ENCODE measurements at places on chromosomes 16 and 17.

GRCh38 chr16:11193494-11193893, 62.5 kb downstream of the SOCS1 start:
- DNase-seq = no peak

DNA sequence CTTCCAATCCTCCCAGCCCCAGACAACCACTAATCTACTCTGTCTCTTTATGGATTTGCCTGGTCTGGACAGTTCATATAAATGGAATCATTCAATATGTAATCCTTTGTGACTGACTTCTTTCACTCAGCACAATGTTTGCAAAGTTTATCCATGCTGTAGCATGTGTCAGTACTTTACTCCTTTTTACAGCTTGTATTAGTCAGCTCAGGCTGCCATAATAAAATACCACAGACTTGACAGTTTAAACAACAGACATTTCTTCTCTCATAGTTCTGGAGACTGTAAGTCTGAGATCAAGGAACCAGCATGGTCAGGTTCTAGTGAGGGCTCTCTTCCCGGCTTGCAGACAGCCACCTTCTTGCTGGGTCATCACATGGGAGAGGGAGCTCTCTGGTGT, 41.3 kb downstream of the GPRC5B start:
- DNase-seq = no peak

GRCh38 chr16:54240271-54241129, 46.1 kb downstream of the IRX3 start:
- DNase-seq = no peak

DNA sequence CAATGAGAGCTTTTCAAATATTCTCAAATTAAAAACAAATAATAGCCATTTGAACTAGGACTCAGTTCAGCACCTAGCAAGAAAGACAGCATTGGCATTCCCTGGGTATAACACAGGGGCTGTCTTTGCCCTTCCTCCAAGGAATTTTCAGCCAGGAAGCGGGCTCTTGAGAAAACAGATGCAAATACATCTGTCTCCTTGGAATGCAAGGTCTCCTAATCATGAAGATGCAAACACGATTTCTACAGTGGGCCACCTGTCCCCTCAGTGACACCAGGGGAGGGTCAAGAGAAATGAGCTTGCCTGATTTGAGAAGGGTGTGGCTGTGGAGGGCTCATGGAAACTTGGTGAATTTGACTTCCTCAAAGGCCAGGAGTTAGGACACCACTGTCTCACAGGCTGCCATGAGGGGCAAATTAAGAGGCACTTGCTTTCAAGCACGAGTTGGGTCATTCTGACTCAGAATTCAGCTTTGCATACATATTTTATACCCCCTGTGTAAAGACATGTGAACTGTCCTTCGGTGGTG, 24.5 kb upstream of the SUPT4H1 start:
- no peak for DNase-seq

DNA sequence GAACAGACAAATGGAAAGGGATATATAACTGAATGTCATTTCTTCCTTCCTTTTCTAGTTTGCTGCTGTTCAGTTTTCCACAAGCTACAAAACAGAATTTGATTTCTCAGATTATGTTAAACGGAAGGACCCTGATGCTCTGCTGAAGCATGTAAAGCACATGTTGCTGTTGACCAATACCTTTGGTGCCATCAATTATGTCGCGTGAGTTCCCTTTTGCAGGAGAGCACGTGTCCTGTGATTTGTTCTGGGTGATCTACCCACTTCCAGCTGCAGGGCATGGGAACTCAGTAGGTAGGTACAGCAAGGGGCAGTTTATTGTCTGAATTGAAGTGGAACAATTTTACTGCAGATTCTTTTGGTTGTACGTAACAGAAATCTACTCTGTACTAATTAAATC, 8.8 kb downstream of the ITGAL start:
- DNase-seq = no peak

- DNase-seq = no peak
Measured at GRCh38 chr17:19937522-19937921, 40.1 kb downstream of the AKAP10 start.

DNA sequence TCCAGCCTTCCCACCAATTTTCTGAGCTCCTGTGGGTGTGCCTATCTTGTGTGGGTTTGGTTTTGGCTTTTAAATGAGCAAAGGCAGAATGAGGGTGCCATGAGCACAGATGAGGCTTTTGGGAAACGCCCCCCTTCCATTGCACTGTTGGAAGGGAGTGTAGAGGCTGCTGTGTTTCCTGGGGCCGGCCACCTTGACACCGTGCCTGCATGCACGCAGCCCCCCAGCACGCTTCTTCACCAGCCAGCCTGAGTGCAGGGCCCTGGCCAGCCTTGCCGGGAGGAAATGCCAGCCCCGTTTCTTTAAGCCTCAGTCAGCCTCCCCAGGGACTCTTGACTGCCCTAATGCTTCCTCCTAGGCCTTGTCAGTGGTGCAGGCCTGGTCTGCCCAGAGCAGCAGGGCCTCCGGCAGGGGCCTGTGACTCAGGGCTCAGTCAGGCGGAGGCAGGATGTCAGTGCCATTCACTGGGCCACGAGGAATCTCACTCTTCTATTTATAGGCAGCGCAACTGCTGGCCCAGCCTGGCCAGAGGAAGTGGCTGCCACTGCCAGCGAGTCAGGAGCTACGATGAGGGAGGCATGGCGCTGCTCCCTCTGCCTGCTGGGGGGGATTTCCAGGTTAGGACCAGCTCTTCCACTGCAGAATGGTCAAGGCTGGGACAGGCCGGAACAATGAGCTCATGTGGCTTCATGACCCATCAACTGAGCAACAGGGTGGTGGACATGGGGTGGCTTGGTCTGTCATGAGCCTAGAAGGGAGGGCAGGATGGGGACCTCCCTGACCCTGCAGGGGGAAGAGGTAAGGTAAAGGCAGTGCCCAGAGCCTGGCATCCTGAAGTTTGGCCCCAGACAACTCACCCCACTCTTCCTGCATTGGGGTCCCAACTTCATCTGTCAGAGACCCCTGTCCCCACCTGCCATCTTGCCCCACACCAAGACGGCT, 205.2 kb downstream of the RAB11FIP4 start:
- DNase-seq = no peak

DNA sequence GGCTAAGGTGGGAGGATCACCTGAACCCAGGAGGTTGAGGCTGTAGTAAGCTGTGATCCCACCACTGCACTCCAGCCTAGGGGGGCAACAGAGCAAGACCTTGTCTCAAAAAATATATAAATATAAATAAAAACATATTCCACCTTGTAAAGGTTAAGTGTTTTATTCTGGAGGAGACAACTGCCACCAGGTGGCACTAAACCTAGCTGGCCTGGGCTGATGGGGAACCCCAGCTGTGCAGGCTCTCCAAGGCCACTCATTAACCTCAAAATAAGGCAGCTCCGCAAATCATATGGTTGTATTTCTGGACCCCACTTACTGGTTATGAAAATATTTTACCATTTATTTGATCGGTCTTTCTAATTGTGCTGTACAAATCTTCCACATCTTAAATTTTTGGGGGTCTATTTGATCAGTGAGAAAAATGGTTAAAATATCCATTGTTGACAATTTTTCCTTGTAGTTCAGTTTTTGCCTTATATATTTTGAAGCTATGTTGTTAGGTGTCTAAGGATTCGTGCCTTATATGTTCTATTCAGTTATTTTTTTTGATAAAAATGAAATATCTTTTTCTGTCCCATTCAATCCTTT, 8.5 kb upstream of the ICAM2 start:
- DNase-seq = peak; percentile 57

- DNase-seq = no peak
Measured at GRCh38 chr17:78655251-78655940, 78.2 kb upstream of the DNAH17 start.

DNA sequence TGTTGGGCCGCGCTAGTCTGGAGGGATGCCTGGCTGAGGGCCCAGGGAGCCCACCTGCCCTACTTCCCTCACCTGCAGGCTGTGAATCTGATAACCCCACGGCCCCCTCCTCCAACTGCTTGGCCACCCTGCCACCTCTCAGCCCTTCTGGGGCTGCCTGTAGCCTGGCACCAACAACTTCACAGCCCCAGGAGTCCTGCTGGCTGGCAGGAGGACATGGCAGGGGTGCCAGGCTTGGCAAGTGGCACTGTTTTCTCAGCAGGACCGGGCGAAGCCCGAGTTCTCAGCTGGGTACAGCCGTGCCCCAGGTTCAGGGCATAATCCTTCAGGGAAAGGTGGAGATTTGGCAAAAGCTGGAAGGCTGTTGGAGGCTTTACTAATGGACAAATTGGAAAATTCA, 129.6 kb downstream of the CMIP start:
- no peak for DNase-seq

- no peak for DNase-seq
Measured at GRCh38 chr17:70713694-70714093, 544.4 kb downstream of the KCNJ2 start.

DNA sequence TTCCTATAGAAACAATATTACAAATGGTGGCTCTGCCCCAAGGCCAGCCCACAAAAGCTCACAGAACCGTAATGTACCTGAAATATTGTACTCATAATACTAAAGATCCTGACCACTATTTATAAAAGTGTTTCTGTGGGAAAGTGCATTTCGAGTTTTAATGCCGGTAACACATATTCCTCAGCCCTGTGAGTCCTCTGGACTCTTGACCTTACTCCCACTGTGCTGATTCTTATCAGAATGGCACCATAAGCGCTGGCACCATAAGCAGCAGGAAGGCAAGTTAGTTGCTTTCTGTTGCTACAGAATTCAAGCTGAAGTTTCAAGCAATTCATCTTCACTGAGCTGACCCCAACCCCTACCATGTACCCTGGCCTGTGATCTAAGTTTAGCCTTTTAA, 36.4 kb upstream of the MED13 start:
- no peak for DNase-seq

GRCh38 chr17:77254951-77255825, 114.4 kb downstream of the SEC14L1 start:
- no peak for DNase-seq

GRCh38 chr16:81198635-81199034, 39.9 kb upstream of the BCO1 start:
- no peak for DNase-seq

- DNase-seq = no peak
Measured at GRCh38 chr17:63029541-63029940, 63.5 kb downstream of the TANC2 start.

DNA sequence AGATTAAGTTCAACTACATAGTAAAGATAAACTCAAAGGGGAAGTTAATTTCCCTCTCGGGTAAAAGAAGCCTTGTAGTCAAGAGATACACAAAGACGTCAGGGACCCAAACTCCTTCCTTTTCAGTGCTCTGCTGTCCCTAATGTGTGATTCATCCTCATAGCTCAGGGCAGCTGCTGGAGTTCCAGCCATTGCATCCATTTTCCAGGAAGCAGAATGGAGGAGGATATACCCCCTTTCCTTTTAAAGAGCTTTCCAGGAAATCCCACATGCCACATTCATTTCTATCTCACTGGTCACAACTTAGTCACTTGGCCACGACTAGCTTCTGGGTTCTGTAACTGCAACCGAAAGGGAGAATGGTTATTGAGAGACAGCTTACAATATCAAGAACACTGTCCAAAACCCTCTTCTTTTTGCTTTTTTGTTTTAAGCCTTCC, 95.3 kb downstream of the SOCS1 start:
- no peak for DNase-seq

- DNase-seq = no peak
Measured at GRCh38 chr17:79945591-79946255, 89.9 kb downstream of the TBC1D16 start.

- DNase-seq = no peak
Measured at GRCh38 chr17:67675481-67675880, 42.3 kb upstream of the NOL11 start.

- DNase-seq = no peak
Measured at GRCh38 chr17:50635732-50635981, 976 bp downstream of the ABCC3 start.

GRCh38 chr17:46027048-46027975, 28.3 kb downstream of the STH start:
- DNase-seq = no peak

DNA sequence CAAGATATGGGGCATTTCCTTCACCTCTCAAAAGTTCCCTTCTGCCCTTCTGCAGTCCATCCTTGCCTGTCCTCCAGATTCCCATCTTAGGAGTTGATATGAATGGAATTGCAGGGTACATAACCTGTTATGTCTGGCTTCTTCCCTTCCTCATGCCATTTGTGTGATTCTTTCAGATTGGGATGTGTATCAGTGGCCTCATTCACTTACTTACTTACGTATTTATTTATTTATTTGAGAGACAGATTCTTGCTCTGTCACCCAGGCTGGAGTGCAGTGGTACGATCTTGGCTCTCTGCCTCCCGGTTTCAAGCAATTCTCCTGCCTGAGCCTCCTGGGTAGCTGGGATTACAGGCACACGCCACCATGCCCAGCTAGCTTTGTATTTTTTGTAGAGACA, 6.2 kb upstream of the TMEM94 start:
- DNase-seq = no peak

- DNase-seq = peak; percentile 79
Measured at GRCh38 chr17:57463103-57463885, 207.0 kb downstream of the MSI2 start.

DNA sequence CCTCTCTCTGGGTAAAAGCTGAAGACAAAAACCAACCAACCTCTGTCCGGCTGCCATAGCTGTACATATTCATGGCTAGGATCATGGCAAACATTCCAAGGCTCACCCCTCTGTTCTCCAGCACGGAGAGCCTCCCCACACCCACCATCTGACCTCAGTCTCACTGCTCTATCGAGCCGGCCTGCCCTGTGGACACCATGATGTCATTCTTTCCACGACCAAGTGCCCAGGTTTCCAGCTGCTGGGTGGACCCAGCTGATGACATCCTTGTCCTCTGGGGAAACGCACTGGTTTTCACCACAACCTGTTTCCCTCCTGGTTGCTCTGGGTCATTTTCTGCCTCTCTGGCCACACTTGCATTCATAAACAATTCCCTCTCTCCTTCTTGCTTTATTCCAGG, 67.7 kb downstream of the NDEL1 start:
- DNase-seq = no peak

GRCh38 chr16:86709902-86710601, 131.7 kb downstream of the FOXL1 start:
- DNase-seq = no peak

DNA sequence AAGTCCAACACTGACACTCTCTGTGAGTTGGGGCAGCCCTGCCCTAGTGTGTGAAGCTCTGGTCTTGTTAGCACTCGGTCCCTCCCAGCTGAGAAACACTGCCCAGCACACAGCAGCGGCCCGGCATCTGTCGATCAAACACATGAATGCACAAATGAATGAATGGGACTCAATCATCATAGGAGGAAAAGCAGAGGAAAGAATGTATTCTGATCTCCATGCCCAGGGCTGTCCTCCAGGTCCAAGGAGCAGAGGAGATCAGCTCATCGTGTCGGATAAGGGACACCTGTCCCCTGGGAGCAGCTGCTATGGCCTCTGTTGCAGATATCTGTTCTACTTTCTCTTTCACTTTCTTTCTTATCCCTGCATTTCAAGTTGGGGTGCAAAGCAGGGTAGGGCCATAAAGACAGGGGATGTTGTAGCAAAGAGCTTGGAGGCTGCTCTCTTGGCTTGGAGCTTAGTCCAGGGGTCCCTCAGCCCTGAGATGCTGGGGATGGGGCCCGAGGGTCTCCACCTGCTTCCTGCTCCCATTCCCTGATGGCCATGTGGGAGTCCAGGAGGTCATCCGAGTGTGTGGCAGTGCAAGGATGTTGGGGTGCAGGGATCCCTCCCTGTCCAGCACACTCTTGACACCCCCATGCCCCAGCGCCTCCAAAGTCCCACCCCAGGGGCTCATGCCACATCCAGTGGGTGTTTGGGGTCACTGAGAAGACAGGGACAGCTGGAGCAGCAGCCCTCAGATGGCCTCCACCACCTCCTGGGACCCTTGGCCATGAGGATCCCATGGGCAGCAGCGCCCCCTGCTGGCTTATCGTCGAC, 88.2 kb downstream of the IRF8 start:
- no peak for DNase-seq

GRCh38 chr17:76994237-76994637, 126.0 kb downstream of the MGAT5B start:
- no peak for DNase-seq

GRCh38 chr17:75557075-75557851, 30.3 kb upstream of the MYO15B start:
- DNase-seq = no peak
